ENCODE measurements at places on chromosomes 11 and 22.

- no peak for DNase-seq
Observed at GRCh38 chr11:1554981-1555712, 16.9 kb downstream of the DUSP8 start.

DNA sequence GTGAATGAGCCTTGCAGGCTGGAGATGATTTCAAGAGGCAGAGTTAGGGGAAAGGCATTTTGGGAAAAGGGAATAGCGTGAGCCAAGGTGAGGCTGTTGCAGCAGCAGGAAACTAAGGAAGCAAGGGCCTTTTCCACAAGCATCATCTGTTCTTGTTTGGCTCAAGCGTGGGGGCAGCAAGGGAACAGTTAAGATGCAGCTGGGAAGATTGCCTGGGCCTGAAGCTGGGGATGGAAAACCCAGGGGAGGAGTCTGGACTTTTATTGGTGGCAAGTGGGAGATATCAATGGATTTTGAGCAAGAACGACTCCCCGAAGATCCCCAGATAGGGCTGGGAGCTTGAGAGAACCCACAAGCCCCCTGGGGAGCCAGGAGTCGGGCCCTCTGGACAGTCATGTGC is 27.3 kb upstream of the PICK1 start:
- DNase-seq, result no peak

- no peak for DNase-seq
Observed at GRCh38 chr11:21105196-21105917, 436.0 kb downstream of the NELL1 start.

DNA sequence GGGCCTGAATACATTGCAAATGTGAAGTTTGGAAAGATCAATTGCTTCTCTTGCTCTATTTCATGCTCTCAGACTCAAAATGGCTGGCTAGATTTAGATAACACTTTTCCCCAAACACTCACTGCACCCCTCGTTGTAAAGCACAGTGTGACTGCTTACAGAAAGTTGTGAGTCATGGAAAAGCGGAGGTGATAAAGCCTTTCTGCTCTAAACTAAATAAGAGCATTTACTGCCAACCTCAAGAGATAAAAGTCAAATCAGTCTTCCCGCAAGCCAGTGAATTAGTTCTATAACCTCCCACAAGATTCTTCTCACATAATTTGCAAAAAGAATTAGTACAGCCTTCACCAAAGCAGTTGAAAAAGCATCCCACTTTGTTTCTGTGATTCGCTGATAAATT is 168.7 kb downstream of the WT1 start:
- DNase-seq, result no peak

GRCh38 chr11:23840872-23841271 is 656.0 kb upstream of the LUZP2 start:
- DNase-seq, result no peak

DNA sequence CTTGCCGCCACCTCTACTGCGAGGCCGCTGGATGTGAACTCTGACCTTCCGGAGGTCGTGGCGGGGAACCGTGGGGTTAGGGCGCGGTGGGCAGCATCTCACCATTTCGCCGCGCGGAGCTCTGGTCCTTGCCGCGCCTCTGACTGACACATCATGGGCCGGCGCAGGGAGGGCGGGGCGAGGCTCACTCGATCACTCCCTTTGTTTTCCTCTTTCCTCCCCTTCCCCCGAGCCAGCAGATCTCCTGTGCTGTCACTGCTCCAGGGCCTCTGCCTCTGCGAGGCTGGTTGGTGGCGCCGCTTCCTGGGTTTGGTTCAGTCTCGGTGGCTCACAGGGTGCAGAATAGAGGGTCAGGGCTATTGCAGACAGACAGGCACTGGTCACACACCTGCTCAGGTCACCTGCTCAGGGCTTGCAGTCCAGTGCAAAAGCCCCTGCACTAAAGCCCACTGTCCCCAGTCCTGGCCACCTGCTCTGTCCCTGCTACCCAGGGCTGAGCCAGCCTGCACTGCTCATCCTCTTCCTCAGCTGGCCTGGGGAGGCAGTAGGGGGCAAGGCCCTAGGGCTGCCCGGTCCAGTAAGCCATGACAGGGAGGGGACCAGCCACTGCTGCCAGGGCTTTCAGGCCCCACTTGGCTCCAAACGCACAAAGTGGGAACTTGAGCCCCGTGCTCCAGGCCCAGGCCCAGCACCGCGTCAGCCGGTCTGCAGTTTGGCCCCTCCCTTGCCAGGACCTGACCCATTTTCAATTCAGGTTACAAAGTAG is 36.2 kb downstream of the PISD start:
- DNase-seq, result no peak

- no peak for DNase-seq
Observed at GRCh38 chr22:41458161-41458728, 10.2 kb downstream of the PHF5A start.

DNA sequence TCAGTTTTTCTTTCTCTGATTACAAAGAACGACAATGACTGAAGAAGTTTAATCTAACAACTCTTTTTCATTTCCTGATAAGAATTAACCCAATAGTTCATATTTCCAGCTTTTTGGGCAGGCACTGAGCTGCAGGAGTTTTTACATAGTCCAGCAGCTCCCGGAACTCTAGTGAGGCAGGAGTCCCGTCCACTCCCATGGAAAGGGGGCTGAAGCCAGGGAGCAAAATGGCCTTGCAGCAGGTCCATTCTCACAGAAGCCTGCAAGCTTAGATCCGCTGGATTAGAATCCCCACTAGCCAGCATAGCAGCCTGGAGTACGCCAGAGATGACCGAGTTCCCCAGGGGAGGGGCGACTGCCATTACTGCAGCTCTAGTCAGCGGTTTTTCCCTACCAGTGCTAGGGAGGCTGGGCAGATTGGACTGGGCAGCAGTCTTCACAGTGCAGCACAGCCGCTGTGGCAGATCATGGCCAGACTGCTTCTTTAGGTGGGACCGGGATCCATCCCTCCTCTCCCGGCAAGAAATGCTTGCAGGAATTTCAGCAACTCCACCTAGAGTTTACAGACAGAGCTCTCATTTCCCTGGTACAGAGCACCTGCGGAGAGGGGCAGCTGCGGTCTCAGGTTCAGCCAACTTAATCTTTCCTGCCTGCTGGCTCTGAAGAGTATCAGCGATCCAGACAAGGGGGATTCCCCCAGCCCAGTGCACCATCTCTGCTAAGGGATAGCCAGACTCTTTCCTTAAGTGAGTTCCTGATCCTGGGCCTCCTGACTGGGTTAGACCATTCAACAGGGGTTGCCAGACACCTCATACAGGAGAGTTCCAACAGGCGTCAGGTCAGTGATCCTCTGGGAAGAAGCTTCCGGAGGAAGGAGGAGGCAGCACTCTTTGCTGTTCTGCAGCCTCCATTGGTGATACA is 742 bp upstream of the CASP4 start:
- no peak for DNase-seq

GRCh38 chr11:36177836-36178235 is 111.4 kb downstream of the COMMD9 start:
- no peak for DNase-seq

GRCh38 chr11:130526846-130527245 is 78.4 kb downstream of the ADAMTS15 start:
- no peak for DNase-seq

GRCh38 chr22:48379371-48379770 is 1448.3 kb downstream of the BRD1 start:
- DNase-seq, result no peak
